Hematopoietic multipotent progenitor cell treated with erythropoietin and hydrocortisone succinate and interleukin-3 and kit ligand, for 15 days (in vitro differentiated cells): ENCODE measurements at places on chromosomes 13 and 19.

- no peak for DNase-seq
Measured at GRCh38 chr13:20708216-20708615, 4.7 kb downstream of the IL17D start.

DNA sequence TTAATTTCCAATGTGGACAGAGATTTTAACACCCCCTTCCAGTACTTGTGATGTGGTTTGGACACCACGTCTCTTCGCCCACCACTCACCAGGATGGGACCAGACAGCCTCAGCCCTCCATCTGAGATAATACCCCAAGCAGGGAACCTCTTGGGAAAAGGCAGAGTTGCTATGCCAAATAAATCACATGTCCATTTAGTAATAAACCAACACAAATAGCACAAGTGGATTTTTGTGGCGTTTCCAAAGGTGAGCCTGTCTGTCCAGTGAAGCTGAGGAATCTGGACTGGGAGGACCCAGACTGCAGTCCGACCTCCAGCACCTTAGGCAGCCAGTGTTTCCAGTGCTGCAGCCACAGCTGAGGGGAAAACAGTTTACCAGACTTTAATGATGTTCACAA is 34.1 kb upstream of the GAS6 start:
- no peak for DNase-seq

GRCh38 chr13:93260591-93260990 is 34.0 kb downstream of the GPC6 start:
- no peak for DNase-seq

DNA sequence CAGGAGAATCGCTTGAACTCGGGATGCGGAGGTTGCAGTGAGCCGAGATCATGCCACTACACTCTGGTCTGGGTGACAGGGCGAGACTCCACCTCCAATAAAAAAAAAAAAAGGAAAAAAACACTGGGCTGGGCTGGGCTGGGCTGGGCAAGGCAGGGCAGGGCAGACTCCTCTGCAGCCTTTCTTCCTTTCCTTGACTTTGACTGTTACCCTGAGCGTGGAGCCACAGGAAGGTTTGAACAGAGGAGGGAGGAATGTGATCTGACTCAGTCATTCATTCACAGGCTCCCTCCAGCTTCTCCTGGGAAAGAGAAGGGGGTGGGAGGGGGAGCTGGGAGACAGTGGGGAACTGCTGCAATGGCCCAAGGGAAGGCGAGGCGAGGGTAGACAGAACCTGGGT is 2.7 kb upstream of the ACTN4 start:
- DNase-seq, result no peak

DNA sequence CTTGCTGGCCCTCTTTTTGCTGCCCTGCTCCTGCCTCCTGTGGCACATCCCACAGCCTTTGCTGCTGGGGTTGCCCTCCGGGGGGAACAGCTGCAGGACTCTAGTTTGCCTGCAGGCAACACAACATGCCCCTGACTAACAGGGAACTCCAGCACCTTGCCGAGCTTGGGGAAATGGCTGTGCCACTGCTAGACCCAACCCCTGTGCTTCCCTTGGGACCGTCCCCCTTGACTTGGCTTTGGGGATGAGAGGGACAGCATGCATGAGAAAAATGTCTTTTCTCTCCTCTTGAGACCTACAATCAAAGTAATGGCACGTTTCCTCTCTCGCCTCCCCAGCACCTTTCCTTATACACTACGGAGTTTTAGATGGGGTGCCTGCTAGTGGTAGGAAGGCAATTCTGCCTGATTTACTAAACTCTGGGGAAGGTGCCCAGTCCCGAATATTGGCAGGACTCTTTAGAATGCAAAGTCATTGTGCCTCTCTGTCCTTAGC is 12.4 kb upstream of the VWA8 start:
- no peak for DNase-seq

DNA sequence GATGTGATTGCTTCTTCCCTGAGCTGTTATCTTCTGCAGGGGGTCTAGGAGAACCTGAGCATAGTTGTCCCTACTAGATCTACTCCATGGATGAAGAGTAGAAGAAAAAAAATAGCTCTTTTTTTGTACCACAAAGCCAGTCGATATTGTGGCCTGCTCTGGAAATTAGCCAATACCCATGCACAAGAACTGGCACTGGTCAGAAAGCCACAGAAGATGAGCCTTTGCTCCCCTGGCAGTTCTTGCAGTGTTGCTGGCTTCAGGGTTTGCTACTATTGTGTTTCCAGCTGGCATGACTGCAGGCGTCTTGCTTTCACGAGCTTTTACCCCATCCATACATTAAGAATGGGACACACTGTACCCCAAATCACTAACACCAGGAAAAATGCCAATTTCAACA is 547.7 kb upstream of the KLF12 start:
- no peak for DNase-seq

DNA sequence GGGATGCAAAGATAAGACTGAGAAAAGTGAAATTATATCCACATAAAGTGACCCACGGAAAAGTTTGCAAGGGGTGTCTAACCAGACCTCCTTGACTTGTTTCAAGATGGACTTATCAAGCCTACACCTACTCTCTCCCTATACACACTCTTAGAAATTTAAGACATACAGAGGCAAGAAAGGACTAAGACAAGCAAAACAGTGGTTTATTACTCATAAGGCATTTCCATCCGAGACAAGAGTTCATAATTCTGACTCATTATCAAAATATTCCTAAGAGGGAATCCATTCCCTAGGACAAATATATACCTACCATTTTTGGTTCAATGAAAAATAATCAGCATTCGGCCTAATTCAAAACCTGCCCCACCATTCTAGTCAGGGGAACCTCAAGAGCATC is 232.6 kb upstream of the GPC6 start:
- DNase-seq, result no peak

DNA sequence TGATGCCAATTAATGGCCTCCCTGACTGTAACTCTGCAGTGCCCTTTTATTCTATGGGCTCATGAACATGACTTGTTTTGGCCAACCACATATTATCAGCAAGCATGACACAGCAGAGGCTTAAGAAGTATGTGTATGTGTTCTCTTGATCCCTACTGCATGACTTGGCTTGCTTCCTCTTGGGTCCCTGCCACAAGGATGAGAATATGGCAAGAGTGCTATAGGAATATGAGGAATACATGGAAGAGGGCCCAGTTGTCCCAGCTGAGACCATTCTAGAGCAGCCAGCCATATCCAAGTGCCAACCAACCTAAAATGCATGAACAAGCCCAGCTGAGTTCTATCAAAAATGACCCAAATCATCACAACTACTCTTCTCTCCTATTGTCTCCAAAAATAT is 576.7 kb upstream of the PCDH9 start:
- no peak for DNase-seq

DNA sequence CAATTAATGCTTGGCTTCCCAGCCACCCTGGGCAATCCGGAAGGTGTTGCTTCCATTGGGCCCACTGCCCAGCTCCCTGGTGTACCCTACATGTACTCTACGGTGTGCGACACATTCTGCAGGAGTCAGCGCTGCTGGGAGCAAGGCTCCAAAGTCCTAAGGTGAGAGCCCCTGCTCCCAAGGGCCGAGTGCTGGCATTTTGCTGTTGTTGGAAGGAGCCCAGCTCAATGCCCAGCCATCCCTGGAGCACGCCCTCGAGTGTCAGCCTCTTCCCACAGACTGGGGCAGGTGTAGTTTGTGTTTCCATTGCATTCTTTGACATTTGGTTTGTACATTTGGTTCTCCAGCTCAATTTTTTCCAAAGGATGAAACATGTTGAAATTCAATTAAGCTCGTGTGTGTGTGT is 64.6 kb downstream of the GGACT start:
- DNase-seq, result no peak

GRCh38 chr19:16051254-16052025 is 24.9 kb upstream of the TPM4 start:
- peak; percentile 5 for DNase-seq

DNA sequence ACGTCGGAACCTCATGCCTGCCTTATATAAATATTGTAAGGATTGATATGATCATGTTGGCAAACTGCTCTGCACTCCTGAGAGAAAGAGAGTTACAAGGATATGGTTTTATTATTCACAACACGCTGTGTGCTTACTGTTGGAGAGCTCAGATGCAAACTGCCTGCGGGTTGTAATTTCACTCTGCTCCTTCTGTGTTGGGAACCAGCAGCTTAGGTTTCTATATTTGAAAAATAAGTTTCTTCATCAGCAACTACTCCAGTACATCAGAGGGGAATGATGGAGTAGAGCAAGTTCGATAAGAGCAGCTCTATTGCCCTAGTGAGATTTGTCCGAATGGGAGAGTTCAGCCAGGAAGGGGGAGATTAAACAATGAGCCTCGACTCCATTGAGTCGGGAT is 106.9 kb upstream of the UBL3 start:
- DNase-seq, result no peak

- no peak for DNase-seq
Measured at GRCh38 chr13:80058626-80059025, 282.3 kb downstream of the SPRY2 start.

GRCh38 chr13:23777575-23777870 is 111.7 kb downstream of the MIPEP start:
- no peak for DNase-seq

- no peak for DNase-seq
Measured at GRCh38 chr13:113383089-113383488, 19.2 kb upstream of the GRTP1 start.

DNA sequence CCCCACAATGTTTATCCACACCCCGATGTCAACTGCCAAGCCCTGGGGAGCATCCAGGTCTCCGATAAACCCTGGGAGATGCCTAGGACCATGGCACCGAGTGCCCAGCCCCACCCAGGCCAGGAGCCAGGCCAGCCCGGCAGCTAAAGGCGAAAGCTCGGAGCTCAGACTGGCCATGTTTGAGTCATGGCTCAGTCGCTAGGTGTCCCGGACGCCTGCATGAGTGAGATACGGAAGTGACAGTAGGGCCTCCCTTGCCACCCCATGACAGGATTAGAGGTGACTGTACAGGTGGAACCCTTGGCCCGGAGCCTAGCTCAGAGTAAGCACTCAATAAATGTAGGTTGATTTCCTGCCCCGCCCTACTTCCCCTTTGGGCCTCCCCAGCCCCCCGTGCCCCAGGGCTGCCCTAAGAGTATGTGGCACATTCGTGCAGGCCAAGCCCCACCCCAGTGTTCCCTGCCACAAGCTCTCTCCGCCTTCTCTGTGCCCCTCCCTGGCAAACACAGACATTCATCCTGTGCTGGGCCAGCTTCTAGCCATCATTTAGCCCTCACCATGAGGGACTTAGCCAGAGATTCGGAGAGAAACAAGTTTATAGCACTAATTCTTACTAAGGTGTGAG is 5.8 kb upstream of the TPM4 start:
- DNase-seq, result peak; percentile 36

DNA sequence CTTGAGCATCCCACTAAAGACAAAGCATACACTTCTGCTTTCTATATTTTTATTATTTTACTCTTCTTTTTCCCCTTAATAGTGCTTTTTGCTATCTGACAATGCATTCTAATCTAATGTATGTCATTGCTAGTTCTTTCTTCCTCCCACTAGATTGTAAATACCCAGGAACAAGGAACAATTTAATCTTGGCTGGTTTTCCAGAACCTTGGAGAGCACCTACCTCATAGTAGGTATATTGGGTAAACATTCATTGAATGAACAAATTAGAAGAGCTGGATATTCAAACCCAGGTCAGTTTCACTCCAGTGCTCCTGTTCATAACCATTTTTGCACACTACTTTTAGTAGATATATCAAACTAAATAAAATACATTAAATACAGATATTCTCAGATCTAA is 1617.6 kb upstream of the SLC10A2 start:
- no peak for DNase-seq

GRCh38 chr13:67914535-67914934 is 684.4 kb upstream of the PCDH9 start:
- no peak for DNase-seq

- DNase-seq, result peak; percentile 29
Measured at GRCh38 chr19:12331211-12331941, 2.1 kb downstream of the ZNF563 start.

DNA sequence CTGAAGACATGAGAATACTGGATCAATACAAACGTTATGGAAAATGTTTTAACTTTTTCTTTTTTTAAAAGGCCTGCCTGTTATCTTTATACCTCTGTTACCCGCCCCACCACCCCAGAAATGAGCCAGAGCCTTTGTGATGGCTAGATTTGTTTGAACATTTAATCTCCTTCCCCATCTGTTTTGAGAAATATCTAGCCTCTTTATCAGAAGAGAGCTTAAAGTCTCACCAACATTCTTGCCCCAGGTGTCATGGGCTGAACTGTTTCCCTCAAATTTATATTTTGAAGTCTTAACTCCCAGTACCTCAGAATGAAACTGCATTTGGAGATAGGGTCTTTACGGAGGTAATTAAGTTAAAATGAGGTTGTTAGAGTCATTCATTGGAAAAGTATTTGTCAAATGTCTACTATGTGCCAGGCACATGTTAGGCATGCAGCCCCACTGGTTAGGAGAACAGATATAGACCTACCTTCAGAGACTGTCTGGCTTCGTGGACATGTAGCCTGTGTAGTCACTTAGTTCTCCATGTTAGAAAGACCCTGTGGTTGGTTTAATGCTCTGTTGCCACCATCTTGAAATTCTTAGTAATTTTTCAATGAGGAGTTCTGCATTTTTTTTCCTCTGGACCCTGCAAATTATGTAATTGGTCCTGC is 6.3 kb upstream of the RB1 start:
- DNase-seq, result no peak

DNA sequence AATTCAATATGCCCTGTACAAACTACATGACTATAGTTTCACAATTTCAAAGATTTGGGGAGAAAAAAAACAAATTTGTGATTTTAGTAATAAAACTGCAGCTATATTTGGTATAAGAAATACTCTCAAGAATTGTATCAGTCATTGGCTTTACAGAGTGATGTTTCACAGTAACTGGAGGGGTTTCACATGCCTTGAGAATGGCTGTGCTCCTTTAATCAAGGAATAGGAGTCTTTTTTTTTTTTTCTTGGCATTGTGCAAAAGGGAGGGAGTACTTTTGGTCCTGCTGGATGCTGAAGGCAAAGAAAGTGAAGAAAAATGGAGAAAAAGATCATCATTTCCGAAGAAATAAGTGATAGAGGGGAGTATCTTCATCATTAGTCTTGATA is 6.8 kb downstream of the ZNF507 start:
- DNase-seq, result no peak

DNA sequence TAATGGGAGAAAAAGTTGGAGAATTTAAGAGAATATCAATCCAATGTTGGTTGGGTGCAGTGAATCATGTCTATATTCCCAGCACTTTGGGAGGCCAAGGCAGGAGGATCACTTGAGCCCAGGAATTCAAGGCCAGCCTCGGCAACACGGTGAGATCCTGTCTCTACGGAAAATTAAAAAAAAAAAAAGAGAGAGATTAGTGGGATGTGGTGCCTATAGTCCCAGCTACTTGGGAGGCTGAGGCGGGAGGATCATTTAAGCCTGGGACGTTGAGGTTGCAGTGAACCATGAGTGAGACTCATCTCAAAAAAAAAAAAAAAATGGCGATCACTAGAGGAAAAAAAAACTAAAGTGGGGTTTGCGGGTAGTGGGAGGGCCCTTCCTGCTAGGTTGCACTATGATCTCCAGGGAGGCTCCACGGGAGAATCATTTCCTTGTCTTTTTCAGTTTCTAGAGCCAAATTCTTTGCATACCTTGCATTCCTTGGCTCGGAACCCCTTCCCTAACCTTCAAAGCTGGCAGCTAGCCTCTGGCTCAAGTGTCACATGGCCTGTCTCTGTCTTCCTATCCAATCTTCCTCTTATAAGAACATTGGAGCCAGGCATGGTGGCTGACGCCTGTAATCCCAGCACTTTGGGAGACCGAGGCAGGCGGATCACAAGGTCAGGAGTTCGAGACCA is 5.8 kb upstream of the ERCC2 start:
- DNase-seq, result no peak
